ENCODE measurements at places on chromosomes 5 and 9.
A peak's percentile ranks its signal among the peaks of the same experiment; 100 is the strongest.

- DNase-seq: peak; percentile 54
Observed at GRCh38 chr9:72356041-72356582, 8.9 kb downstream of the ZFAND5 start.

- no peak for DNase-seq
Observed at GRCh38 chr9:679462-679861, 162.0 kb upstream of the DMRT1 start.

DNA sequence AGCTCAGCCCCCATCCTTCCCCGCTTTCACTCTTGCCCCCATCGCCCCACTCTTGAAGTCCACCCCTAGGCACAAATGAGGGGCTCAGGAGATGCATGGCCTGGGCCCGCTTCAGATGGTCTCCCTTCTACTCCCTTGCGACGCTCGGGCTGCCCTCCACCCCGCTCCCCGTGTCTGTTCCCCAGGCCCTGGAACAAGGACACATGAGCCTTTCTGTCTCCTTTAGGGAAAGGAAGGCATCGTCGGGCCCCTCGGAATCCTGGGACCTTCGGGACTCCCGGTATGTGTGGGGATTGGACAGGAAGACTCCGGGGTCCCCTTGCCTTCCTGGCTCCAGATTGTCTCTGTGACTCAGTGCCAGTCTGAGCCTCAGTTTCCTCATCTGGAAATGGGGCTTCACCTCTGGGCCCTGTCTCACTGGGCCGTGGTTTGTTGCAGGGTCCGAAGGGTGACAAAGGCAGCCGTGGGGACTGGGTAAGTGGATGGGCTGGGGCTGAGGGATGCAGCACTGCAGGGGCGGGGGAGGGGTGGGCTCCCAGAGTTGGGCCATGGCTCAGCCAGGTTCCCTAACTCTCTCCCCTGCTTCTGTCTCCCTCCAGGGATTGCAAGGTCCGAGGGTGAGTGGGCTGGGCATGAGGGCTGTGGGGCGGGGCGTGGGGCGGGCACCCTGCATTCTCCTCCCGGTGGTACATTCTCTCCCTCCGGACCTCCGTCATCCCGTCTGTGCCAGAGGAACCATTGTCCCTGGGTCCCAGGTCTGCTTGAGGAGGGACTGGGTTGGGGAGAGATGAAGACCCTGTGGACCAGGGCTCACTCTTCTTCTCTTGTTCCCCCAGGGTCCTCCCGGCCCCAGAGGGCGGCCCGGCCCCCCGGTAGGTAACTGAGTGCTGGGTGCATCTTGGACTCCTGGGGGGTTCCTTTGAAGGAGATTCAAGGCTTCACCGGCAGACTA, 21.8 kb upstream of the ORM1 start:
- DNase-seq: no peak

DNA sequence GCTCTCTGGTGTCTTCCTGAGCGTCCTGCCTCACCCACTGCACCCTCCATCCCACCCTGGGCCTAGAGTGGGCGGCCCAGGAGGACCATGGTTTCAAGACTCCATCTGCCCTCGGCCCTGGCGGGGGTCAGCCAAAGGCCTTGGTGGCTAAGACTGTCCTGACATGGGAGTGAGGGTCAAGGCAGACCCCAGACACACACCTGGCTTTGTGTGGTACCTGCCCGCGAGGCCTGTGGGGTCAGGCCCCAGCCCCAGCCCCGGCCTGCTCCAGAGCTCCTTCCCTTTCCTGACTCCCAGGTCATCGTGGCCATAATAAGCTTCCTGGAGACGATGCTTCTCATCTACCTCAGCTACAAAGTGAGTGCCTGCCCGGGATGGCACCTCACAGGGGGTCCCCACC, 54.6 kb downstream of the KCNT1 start:
- DNase-seq: no peak

- no peak for DNase-seq
Observed at GRCh38 chr5:15391704-15392397, 108.1 kb upstream of the FBXL7 start.

- DNase-seq: no peak
Observed at GRCh38 chr9:90271707-90272106, 370.9 kb downstream of the DIRAS2 start.

DNA sequence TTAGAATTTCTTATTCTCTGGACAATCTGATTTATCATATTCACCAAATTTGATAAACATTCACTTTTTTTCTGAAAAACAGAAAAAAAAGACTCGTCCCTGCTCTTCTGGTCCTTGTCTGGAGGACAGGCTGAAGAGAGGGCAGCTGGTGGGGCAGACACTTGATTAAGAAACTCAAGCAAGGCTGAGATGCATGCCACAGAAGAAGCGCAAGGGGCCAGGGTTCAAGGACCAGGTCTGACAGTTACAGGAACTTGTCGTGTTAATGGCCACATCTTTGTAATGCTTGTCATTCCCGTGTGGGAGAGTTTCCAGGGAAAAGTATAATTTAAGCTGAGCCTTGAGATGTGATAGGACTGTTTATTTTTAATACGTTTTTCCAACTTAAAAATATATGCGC, 40.6 kb upstream of the SHB start:
- no peak for DNase-seq

- DNase-seq: no peak
Observed at GRCh38 chr9:78997296-78997695, 574.5 kb upstream of the TLE4 start.

GRCh38 chr9:129701549-129701948, 36.1 kb downstream of the PRRX2 start:
- no peak for DNase-seq

GRCh38 chr5:149546974-149547373, 4.3 kb downstream of the CSNK1A1 start:
- no peak for DNase-seq

- no peak for DNase-seq
Observed at GRCh38 chr9:137610944-137611343, 5.5 kb downstream of the ARRDC1 start.

DNA sequence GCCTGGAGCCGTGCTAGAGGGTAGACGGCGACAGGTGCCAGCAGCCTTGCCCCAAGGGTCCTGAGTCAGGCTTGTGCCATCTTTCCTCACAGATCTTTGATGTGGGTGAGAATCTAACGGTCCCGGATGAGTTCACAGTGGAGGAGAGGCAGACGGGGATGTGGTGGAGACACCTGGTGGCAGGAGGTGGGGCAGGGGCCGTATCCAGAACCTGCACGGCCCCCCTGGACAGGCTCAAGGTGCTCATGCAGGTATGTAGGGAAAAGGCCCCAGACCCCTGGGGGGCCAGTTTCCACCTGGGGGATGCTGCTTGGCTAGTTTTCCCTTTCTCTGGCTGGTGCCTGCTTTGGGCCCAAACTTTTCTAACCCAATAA, 24.0 kb downstream of the PTGES2 start:
- no peak for DNase-seq

DNA sequence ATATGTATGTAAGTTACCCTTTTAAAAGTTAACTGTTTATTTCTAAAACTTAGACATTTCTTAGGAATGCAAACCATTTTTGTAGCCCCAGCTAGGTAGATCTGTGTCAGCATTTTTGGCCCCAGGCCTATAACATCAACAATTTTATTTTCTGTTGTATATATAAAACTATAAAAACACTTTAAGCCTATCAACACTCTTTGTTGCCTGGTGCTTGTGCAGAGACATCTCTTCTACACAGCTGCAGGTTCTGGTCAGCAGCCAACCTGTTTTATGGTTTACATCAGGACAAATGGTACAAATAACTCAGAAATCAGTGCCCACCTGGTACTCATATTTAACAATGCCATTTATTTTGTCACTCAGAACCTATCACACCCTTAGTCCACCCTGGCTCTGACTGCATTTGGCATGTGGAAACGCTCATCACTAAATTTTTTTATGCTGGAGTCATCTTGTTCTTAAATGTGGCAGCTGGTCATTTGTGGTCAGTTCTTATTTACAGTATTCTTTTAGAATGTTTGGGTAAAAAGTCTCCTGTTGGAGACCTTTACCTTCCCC, 173.4 kb downstream of the DNAH5 start:
- no peak for DNase-seq

DNA sequence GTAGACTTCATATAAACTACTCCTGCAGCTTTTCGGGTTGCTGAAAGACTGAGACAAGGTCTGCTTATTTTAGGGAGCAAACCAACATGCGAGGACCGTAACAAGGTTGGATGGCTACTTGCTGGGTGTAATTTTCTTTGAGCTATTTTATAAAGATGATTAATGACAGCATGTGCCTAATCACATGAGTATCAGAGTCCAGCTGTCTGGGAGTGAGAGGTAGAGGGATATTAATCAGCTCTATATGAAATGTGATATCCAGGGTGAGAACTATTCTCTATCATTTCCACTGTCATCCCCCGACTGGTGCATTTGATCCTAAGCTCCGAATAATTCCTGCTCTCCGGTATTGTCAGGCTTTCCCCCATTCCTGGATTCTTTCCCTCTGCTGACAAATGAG, 193.8 kb upstream of the HMHB1 start:
- DNase-seq: no peak

GRCh38 chr9:137241490-137242268, 592 bp downstream of the TUBB4B start:
- peak; percentile 78 for DNase-seq

DNA sequence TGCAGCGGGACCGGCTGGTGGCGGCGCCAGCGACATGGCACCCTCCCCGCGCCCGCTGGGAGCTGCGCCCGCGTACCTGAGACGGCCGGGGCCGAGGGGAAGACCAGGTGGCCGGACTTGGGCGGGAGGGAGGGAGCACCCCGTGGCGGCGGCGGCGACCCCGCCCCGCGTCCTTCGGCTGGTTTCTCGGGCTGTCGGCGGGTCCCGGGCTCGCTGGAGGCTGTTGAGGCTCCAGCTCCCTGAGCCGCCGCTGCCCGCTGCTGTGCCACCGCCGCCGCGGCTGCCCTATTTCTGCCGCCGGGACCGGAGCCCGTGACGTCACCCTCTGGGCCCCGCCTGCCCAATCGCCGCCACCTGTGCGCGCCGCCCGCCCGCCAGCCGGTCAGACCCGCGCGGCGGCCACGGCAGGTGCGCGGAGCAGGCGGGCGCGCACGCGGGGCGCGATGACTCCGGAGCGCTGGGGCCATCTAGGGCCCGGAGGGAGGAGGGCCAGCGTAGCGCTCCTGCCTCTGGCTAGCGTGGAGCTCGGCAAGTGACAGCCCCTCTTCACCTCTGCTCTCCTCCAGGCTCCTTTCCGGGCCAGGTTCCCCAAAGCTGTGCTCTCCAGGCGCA, at the start of gene FSTL4:
TSS of gene FSTL4 (minus strand) at position 293 of the 612 bp plus-strand sequence.
- DNase-seq: peak; percentile 27

DNA sequence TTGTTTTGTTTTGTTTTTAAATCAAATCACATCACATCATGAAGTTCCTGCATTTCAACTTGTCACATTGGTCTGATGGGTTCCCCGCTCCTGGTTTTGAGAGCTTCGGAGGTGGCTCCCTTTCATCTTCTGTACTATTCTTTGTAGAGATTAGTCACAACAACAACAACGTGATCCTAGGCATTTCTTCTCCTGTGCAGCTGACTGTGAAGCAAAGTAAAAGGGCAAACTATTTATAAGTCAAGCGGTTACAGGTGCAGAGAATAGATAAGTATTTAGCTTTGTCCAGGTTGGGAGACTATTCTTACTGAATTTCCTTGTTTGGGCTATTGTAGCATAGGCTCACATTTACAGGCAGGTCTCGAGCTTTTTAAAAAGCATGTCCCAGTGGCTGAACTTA, 197.7 kb upstream of the CDKN2B start:
- no peak for DNase-seq

All from hematopoietic multipotent progenitor cell treated with erythropoietin and hydrocortisone succinate and interleukin-3 and kit ligand, for 6 days (in vitro differentiated cells).